H1 (cell line): ENCODE measurements at places on chromosomes 7 and 10.

GRCh38 chr7:39186671-39187070, 209.0 kb downstream of the POU6F2 start:
- no peak overlapping the region for H3K4me3 ChIP-seq
- H3K27ac ChIP-seq: no peak overlapping the region
- H3K27me3 ChIP-seq: no peaks in the 10 kb centered on the region
- H3K36me3 ChIP-seq: no peaks in the 10 kb centered on the region
- H3K4me1 ChIP-seq: peaks cover 2% of the 10 kb centered on the region

DNA sequence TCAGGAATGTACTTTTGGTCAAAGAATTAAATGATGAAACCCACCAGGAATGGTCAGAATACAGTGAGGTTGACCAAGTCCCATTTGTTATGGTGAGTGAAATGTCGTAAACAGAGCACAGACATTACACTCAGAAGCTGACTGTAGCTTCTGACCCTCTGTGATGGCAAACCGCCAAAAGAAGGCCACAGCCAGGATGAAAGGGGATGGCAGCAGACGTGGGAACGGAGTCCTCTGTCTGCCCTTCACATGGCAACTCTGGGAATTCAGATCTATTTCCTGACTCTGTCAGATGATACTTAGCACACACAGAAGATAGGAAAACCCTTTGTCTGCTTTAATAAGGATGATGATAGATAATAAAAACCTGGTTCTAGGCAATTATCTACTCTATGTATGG, 757.1 kb downstream of the SORCS3 start:
- no peak for DNase-seq
- no peaks in the 10 kb centered on the region for H3K27me3 ChIP-seq
- no peak overlapping the region for H3K27ac ChIP-seq
- no peaks in the 10 kb centered on the region for H3K36me3 ChIP-seq

DNA sequence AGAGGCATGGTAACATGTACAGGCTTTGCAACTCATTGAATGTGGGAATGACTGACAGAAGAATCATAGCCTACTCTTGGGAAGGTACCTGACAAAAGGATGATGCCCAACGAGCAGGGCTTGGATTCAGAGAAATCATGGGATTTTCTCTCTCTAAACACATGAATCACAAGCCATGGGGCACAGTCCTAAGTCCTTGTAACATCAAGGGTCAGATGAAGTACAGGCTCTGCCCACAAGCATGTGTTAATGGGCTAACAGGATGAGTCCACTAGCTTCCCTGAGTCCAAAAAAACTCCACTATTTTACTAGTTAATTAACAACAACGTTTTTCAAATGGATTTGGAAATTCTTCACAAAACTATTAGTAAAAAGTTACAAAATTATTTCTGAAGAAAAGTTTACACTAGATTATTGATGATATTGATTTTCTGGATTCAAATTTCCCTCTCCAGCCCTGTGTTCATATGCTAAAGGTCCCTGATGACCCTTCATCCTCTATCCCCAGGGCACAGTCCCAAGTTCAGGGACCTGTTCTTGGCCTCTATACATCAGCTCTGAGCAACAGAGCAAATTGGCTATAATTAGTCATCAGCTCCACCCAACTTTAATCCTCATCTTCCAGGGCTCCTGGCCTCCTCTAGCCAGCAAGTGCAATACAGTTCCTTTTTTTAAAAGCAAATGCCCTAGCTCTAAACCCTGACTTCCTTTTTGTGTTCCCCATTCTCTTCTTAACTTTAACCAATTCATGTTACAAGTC, 99.8 kb downstream of the GSAP start:
- no peak for DNase-seq
- H3K36me3 ChIP-seq: no peaks in the 10 kb centered on the region
- H3K27ac ChIP-seq: no peak overlapping the region
- H3K4me1 ChIP-seq: no peaks in the 10 kb centered on the region
- H3K27me3 ChIP-seq: no peaks in the 10 kb centered on the region

GRCh38 chr10:6953271-6953801, 373.3 kb upstream of the PRKCQ start:
- no peak overlapping the region for H3K4me3 ChIP-seq
- no peak for DNase-seq
- no peaks in the 10 kb centered on the region for H3K27me3 ChIP-seq
